ENCODE measurements at places on chromosomes 16 and 17.
A peak's percentile ranks its signal among the peaks of the same experiment; 100 is the strongest.

DNA sequence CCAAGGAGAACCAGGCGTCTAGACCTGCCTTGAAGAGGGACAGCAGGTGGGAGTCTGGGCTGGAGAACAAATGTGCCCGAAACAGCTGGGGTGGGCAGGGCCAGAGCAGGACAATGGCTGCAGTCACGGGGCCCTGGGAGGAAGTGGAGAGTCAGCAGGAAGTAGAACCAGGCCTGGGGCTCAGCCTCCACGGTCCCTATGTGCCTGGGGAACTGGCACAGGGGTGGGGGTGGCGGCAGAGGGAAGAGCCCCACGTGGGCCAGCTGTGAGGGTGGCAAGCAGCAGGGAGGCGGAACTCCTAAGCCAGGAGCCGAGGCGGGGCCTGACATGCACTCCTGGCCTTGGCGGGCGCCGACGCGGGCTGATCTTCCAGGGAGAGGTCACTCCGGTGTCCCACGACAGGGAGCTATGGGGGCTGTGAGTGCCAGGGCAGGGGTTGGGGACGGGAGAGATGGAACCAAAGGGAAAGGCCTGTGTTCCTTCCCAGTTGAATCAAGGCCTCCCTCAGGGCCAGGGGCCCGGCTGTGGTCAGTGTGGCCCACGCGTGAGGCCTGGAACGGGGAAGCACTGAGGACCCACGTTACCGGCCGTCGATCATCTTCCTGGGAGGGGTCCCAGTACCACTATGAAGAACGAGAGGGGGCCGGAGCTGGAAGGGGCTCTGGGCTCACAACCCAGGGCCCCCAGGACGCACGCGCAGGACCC is 42.7 kb downstream of the TIMM22 start:
- DNase-seq, result no peak

DNA sequence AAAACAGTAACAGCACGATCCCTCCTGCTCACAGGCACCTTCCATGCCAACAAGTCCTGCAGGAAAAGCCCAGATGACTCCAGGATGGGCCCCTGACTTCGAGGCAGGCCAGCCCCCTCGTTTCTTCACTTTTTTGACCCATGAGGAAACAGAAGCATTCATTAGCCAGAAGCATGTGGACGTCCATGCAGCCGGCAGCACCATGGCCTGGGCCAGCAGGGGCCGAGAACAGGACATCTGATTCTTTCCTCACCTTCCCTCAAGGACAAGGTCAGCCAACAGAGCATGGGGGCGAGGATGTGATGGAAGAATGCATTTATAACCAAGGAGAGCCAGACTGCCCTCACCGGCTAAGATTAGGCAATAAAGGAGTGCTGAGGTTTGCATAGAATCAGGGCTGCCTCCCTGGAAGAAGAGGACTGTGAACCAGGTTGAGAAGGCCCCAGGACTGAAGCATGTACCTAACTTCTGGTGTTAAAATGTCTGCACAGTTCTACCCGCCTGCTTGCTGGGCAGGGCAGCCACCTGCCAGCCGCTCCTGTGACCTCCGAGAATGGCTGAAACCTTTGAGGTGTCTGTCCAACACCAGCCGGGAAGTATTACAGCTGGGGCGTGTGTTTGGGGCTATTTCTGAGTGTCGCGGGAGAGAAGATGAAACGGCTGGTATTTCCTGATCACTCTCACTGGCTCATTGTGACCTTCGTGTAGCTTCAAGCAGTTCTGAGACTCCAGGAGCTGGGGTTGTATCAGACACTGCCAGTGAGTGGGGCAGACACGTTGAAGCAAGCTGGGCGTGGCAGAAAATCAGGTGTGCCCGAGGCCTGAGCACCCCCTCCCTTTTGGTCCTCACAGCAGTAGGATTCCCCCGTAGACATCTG is 94.0 kb upstream of the TNRC6C start:
- DNase-seq, result no peak

DNA sequence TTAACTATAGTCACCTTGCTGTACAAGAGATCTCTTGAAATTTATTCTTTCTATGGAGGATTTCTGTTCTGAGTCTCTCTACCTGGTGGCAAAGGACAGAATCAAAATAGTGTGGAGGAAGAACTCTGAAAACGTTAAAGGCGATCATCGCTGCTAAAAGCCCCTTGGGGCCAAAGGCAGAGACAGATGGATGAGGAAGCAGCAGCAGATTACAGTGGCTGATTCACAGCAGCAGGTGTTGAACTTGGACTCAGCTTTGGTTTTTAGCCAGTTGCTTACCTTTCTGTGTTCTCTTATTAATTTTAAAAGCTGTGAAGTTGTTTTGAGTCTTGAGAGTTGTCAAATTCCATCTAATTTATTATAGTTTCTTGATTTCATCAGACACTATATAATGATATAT is 956.1 kb upstream of the GOT2 start:
- DNase-seq, result no peak

DNA sequence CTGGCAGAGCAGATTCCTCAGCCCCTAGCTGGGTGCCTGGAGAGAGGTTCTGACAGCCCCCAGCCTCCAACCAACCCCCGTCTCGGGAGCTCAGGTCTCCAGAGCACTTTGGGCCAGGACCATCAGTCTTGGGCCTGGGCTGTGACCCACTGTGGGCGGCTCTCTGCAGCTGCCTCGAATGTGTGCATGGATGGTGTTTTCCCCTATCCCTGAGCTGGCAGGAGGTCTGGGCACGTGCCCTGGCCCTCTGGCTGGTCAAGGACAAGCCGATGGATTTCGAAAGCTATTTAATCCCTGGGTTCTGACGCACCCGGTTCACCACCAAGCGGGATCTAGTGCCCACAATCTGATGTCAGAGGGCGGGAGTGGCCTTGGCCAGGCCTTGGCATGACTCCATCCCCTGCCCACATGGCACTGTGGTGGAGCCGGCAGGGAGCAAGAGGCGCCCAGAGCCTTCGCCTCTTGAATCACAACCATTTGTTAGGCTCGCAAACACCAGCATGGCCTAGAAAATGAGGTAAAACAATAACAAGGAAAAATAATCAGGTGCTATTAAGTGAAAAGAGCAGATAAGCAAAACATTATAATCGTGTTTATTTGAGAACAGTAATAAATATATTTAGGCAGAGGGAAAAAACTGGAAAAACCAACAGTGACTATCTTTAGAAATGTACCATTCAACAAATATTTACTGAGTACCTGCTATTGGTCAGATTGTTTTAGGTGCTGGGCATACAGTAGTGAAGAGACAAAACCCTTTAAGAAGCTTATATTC is 69.3 kb upstream of the TOB1 start:
- peak; percentile 94 for DNase-seq

GRCh38 chr17:73620414-73620813 is 23.8 kb downstream of the SDK2 start:
- no peak for DNase-seq

GRCh38 chr17:64240261-64240740 is 22.8 kb downstream of the TEX2 start:
- no peak for DNase-seq

GRCh38 chr17:16259926-16260325 is 42.9 kb downstream of the PIGL start:
- DNase-seq, result no peak

DNA sequence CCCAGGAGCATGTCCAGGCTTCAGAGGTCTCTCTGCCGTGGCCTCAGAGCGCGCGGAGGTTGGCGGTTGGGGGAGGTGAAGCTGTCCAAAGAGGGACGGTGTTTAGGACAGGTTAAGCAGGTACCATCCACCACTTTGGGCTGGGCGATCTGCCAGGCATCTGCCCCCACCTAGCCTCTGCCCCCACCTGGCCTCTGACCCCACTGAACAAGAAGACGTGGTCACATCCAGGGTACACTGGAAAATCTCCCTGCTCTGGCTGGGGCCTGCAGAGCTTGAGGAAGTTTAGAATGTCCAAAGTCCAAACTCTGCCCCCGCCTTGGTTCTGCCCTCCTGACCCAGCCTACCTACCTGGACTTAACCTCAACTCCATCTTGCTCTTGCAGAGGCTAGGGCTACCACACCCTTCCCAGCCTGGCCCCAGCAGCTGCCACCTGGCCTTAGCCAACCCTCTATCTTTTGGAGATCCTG is 1.6 kb downstream of the ITGA3 start:
- peak; percentile 53 for DNase-seq

DNA sequence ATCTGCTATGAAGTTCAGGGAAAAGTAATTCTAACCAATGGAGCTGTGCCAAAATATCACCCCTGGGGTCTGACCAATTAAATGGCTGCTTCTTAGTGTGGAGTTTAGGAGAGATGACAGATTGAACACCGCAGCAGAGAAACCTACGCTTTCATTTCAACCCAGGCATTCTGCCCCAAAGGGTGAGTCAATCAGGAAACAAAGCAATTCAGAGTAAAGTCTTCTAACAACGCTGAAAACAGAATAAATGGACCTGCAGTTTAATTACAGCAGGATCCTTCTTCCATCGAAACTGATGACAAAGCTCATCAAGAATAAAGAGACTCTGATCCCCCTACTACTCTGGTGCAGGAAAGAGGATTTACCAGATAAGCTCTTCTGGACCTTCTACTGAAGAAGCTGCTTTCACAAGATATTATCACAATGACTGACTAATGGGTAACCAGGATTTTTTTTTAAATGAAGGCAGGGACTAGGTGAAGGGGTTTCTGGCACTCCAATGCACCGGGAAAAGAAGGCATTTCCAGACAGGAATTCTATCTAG is 16.7 kb downstream of the RFFL start:
- peak; percentile 59 for DNase-seq

DNA sequence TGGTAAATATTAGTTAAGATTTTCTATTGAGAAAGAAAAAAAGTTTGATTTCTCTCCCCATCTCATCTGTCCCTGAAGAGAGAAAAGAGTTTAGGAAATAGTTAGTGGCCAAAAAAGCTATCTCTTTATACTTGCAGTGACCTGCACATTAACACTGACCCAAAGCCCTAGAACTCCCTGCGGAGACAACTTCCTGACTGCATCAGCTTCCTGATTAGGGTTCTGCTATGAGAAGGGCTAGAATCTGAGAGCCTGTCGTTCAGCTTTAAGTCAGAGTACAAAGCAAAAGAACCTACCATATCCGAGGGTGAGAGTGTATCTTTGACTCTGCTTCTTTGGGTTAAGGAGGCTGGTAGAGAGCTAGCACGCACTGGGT is 24.7 kb downstream of the LIMD2 start:
- DNase-seq, result peak; percentile 32

DNA sequence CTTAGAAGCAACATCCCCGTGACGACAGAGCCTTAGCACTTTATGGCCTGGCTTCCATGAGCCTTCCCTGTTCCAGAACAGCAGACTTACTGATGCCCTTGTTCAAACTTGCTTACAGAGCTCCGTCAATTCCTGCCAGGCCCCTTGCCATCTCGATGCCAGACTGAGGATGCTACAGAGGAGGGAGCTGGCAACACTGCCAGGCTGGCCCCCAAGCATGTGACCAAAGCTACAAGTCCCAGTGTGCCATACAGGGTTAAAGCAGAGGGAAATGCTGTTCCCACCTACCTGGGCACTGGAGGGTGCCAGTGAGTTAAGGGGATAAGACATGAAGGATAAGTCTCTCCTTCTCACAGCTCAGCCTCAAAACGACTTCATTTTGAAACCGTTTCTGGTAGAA is 33.5 kb upstream of the SREBF1 start:
- DNase-seq, result no peak

GRCh38 chr16:11740567-11740966 is 2.1 kb downstream of the TXNDC11 start:
- DNase-seq, result no peak

GRCh38 chr16:49463529-49463928 is 89.9 kb downstream of the C16orf78 start:
- DNase-seq, result no peak

- DNase-seq, result no peak
These were observed 4.0 kb downstream of the MYBBP1A start for GRCh38 chr17:4551141-4551540.

- no peak for DNase-seq
These were observed 105.5 kb downstream of the SOX9 start for GRCh38 chr17:72226322-72226721.

DNA sequence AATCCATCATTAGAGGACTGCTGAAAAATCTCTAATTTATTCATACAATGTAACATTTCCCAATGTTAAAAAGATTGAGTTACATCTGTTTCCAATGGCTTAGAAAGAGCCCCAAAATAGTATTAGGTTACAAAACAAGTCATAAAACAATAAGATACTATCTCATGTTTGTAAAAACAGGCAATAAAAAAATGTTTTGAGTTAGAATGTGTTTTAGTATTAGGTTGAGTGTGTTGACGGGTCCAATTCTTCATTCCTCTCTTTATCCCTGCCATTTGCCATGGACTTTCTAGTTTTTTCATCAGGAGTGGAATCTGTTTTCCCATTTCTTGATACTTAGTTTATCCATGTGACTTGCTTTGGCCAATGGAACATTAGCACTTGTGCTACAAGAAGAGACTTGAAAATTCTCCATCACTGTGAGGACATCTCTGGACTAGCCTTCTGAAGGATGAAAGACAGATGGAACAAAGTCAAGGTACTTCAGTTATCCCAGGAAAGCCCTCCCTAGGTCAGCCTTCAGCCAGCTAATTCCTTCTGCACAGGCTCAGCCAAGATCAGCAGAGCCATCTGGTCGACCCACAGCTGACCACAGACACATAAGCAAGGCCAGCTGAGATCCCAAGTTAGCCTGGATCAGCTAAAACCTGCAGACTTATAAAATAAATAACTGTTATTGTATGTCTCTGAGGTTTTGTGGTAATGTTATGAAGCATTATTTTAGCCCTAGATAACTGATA is 83.3 kb downstream of the HS3ST3A1 start:
- DNase-seq, result no peak

- no peak for DNase-seq
These were observed 42.3 kb downstream of the ZNF18 start for GRCh38 chr17:11954936-11955335.

DNA sequence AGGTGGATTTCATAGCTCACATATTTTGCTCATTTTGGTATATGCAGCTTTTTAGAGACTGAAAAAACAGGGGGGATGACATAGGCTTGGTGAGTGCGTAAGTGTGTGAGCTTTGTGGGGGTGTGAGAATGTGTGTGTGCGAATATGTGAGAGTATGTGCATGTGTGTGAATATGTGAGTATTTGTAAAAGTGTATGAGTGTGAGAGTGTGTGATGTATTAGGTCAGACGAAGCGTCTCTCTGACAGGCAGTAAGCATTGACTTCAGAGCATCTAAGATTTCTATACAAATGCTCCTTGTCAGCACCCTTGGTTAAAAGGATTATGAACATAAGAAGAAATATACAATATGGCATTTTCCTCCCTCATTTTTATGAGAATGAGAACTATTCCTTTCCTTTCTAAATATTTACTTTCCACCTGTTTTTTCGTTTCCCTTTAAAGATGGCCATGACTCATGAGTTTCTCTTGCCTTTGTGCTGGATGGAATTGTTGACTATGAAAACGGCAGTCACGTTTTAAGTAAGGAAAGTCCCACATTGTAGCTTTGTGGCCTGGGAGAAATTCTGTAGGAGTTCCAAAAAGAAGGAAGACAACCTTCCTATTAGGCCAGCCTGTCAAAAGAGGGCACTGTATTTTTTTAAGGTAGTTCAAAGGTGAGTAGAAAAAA is 276.4 kb downstream of the FOXL1 start:
- no peak for DNase-seq

All from PC-9 (cell line).